Activated CD4-positive, alpha-beta memory T cell treated with anti-CD3 and anti-CD28 coated beads, Interleukin-2, amount 10 ng/mL, durations not matched to agents 7 days and 5 days (primary cell): ENCODE measurements at places on chromosomes 16 and 17. TPM values are rescaled to one million over a fixed set of nuclear protein-coding genes. Genes with fewer than 3 reads are reported as not detected.
A peak's percentile ranks its signal among the peaks of the same experiment; 100 is the strongest.

- H3K4me1 ChIP-seq, result no peaks in the 10 kb centered on the region
- H3K4me3 ChIP-seq, result no peak overlapping the region
- H3K36me3 ChIP-seq, result no peaks in the 10 kb centered on the region
- H3K27me3 ChIP-seq, result no peaks in the 10 kb centered on the region
These were observed 46.4 kb downstream of the GDPD1 start for GRCh38 chr17:59266745-59267144.

- H3K4me1 ChIP-seq, result no peaks in the 10 kb centered on the region
These were observed 61.9 kb downstream of the BANP start for GRCh38 chr16:88013091-88013609.

GRCh38 chr16:26335236-26335853 is 643.6 kb downstream of the HS3ST4 start:
- H3K4me3 ChIP-seq, result no peak overlapping the region
- H3K27ac ChIP-seq, result no peak overlapping the region
- H3K4me1 ChIP-seq, result no peaks in the 10 kb centered on the region
- H3K36me3 ChIP-seq, result no peaks in the 10 kb centered on the region
- no peak for DNase-seq

DHRS7C gene
- total RNA-seq, result not detected

GRCh38 chr17:42055496-42055895 is 5.1 kb upstream of the C17orf113 start:
- no peak overlapping the region for H3K4me3 ChIP-seq
- DNase-seq, result no peak
- H3K4me1 ChIP-seq, result peaks cover 5% of the 10 kb centered on the region
- H3K36me3 ChIP-seq, result no peaks in the 10 kb centered on the region
- H3K27ac ChIP-seq, result no peak overlapping the region

- H3K4me3 ChIP-seq, result no peak overlapping the region
- H3K36me3 ChIP-seq, result peaks cover 14% of the 10 kb centered on the region
- no peak overlapping the region for H3K27ac ChIP-seq
These were observed 116.1 kb upstream of the METRNL start for GRCh38 chr17:82963104-82963950.

DNA sequence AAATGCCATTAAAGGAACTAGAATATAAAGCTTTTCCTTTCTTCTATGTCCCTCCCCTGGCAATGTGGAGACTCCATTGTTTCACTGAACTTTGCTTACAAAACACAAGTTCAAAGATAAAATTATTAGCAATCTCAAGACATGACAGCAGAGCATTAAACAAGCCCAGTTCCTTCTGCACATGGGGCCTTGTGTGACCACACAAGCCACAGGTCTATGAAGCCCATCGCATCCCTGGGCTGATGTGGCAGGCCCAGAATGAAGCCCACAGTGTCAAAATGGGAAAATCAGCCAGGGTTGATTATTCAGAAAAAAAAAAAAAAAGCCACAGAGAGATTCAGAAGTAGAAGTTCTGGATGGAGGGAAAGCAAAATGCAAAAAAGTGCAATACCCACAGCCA is 12.9 kb upstream of the SLC39A11 start:
- DNase-seq, result no peak
- H3K4me3 ChIP-seq, result no peak overlapping the region
- H3K27ac ChIP-seq, result no peak overlapping the region
- H3K27me3 ChIP-seq, result peaks cover 1% of the 10 kb centered on the region
- H3K36me3 ChIP-seq, result no peaks in the 10 kb centered on the region
- H3K4me1 ChIP-seq, result no peaks in the 10 kb centered on the region

DNA sequence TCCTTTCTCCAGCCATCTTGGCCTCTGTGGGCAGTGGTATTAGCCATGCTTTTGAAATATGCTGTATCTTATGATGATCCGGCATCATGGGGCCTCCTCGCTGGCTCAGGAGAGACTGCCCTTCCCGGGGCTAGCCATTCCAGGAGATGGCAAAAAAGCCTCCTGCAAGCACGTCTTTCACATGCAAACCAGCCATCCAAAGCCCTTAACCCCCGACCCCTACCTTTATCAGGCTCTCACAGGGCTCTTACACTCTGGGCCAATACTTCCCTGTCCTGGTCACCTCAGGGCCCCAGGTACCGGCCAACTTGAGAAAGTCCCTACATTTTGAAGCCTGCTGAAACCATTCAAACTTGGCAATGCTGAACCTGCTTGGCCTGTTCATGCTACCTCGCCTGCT is 36.4 kb downstream of the MYH13 start:
- no peaks in the 10 kb centered on the region for H3K27me3 ChIP-seq
- H3K27ac ChIP-seq, result no peak overlapping the region
- no peak overlapping the region for H3K4me3 ChIP-seq

ASGR2 gene
- total RNA-seq, result not detected

MT1A gene
- not detected for total RNA-seq

NLRC3 gene
- total RNA-seq, result 97.8 TPM

KRT35 gene
- total RNA-seq, result not detected

SLC9A5 gene
- total RNA-seq, result 2.2 TPM

DNA sequence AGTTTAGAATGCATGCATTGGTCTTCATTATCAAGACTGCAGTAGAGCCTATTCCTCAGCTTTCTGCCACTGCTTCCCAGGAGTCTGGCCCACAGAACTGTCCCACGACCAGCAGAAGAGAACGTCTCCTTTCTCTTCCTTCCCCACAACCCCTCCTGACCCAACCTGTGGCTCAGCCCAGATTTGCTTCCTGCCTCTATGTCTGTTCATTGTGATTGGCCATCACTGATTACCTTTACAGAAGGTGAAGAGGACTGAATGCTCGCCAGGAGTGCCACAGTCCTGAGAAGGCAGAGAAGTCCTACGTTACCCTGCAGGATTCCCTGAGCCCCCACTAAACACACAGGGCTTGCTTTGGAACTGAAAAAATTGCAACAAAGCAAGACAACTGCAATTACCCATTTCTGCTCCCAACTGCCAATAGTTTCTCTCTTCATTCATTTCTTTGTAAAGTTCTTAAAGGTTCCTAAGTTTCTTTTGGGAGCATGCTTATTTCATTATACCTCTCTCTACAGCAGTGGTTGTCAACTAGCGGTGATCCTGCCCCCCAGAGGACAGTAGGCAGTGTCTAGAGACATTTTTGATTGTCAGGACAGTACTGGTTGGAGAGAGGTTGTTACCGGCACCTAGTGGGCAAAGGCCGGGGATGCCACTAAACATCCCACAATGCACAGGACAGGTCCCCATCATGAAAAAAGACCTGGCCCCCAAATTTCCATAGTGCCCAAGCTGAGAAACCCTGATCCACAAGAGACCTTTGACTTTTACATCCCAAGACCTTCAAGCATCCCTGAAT is 4.5 kb upstream of the NAT9 start:
- no peaks in the 10 kb centered on the region for H3K27me3 ChIP-seq
- peak overlapping the region; percentile 65 for H3K4me3 ChIP-seq

HASPIN gene
- total RNA-seq, result 25.2 TPM

- peaks cover 40% of the 10 kb centered on the region for H3K4me1 ChIP-seq
- H3K27me3 ChIP-seq, result peaks cover 53% of the 10 kb centered on the region
- peaks cover 9% of the 10 kb centered on the region for H3K36me3 ChIP-seq
- no peak overlapping the region for H3K27ac ChIP-seq
These were observed 974 bp downstream of the GALR2 start for GRCh38 chr17:76075364-76076145.

UNC119 gene
- total RNA-seq, result 46.2 TPM

DNA sequence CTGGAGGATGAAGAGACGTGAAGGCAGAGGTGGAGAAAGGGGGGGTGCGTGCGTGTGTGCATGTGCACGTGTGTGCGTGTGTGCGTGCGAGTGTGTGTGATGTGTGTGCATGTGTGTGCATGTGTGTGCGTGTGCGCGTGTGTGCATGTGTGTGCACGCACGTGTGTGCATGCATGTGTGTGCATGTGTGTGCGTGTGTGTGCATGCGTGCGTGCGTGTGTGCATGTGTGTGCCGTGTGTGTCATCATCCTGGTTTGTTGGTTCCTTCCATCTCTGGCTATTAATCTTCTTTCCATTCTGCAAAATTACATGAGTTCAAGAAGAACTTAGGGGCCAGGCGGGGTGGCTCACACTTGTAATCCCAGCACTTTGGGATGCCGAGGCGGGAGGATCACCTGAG is 17.0 kb upstream of the RPL38 start:
- H3K4me1 ChIP-seq, result no peaks in the 10 kb centered on the region
- no peaks in the 10 kb centered on the region for H3K36me3 ChIP-seq
- no peak overlapping the region for H3K27ac ChIP-seq

- peaks cover 24% of the 10 kb centered on the region for H3K4me1 ChIP-seq
- H3K4me3 ChIP-seq, result no peak overlapping the region
- peaks cover 38% of the 10 kb centered on the region for H3K27me3 ChIP-seq
- no peaks in the 10 kb centered on the region for H3K36me3 ChIP-seq
These were observed 1.6 kb upstream of the KREMEN2 start for GRCh38 chr16:2962334-2963073.

GRCh38 chr17:78619334-78619733 is 42.1 kb upstream of the DNAH17 start:
- no peaks in the 10 kb centered on the region for H3K36me3 ChIP-seq
- H3K4me3 ChIP-seq, result no peak overlapping the region
- no peaks in the 10 kb centered on the region for H3K4me1 ChIP-seq
- DNase-seq, result no peak
- no peak overlapping the region for H3K27ac ChIP-seq

OR4D2 gene
- total RNA-seq, result not detected

GRCh38 chr17:49260011-49260816 is 29.6 kb upstream of the PHOSPHO1 start:
- H3K27me3 ChIP-seq, result peaks cover 3% of the 10 kb centered on the region
- no peaks in the 10 kb centered on the region for H3K36me3 ChIP-seq
- H3K4me1 ChIP-seq, result peaks cover 13% of the 10 kb centered on the region
- H3K27ac ChIP-seq, result no peak overlapping the region

DNA sequence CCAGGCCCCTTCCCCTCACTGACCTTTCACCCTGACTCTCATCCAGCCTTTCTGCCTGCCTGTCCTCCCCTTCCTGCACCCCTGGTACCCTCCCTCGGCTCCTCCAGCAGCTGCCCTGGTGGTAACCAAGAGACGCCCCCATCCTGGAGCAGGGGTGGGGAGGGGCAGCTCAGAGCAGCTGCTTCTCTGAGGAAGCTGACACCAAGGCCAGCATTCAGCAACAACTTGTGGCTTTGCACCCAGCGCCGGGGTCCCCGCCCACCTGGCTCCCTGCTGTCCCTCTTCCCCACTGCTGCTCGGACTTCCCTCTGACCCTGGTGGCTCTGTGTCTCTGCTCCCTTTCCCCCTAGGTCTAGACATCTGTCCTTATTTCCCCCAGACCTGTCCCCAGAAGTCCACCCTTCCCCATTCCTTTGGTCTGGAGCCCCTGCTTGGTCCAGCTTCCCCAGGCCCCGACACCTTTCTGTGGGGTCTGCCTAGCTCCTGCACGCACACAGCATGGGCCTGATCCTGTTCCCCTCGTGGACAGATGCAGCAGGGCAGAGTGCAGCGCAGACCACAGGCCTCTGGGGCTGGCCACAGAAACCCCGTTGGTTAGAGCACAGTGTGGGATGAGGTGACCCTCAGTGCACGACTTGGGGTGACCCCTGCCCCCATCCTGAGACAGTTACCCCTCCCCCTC is 1.2 kb upstream of the ATP2A1 start:
- peaks cover 6% of the 10 kb centered on the region for H3K27me3 ChIP-seq
- peaks cover 12% of the 10 kb centered on the region for H3K36me3 ChIP-seq
- H3K4me3 ChIP-seq, result no peak overlapping the region
- no peak for DNase-seq

DNA sequence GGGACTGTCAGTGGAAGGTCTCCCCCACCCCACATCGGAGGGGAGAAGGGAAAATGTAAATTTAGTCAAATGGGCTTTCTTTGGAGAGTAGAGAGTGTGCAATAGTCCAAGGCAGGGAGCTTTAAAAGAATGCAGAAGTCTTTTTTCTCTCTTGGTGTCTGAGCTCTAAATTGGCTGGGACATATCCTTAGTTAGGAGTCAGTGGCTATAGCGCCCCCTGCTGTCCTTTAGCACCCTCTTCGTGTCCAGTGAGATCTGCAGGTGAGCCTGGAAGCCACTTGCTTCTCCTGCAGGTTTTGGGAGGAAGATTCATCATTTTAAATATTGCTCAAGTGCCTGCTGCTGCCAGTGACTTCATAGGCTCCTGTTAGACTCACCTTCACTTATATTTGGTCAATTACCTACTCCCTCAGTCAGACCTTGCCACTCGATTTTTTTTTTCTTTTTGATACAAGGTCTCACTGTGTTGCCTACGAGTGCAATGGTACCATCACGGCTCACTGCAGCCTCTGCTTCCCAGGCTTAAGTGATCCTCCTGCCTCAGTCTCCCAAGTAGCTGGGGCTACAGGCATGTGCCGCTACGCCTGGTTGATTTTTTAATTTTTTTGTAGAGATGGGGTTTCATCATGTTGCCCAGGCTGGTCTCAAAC is 174.8 kb downstream of the PRKCB start:
- H3K4me3 ChIP-seq, result no peak overlapping the region
- H3K36me3 ChIP-seq, result peaks cover 5% of the 10 kb centered on the region
- DNase-seq, result peak; percentile 83
- no peaks in the 10 kb centered on the region for H3K27me3 ChIP-seq

GRCh38 chr17:67555855-67556254 is 161.9 kb upstream of the NOL11 start:
- no peak overlapping the region for H3K27ac ChIP-seq
- no peaks in the 10 kb centered on the region for H3K4me1 ChIP-seq
- peaks cover 6% of the 10 kb centered on the region for H3K36me3 ChIP-seq
- H3K4me3 ChIP-seq, result no peak overlapping the region
- no peak for DNase-seq

GRCh38 chr16:73883841-73884240 is 412.8 kb upstream of the PSMD7 start:
- DNase-seq, result no peak
- H3K4me3 ChIP-seq, result no peak overlapping the region
- H3K4me1 ChIP-seq, result no peaks in the 10 kb centered on the region
- no peaks in the 10 kb centered on the region for H3K36me3 ChIP-seq

PRR29 gene
- 12.0 TPM for total RNA-seq

- no peak overlapping the region for H3K27ac ChIP-seq
- H3K36me3 ChIP-seq, result no peaks in the 10 kb centered on the region
- no peak for DNase-seq
- peaks cover 2% of the 10 kb centered on the region for H3K27me3 ChIP-seq
These were observed 72.8 kb downstream of the AMFR start for GRCh38 chr16:56352351-56353053.

- H3K4me1 ChIP-seq, result no peaks in the 10 kb centered on the region
- DNase-seq, result no peak
- H3K27ac ChIP-seq, result no peak overlapping the region
- H3K27me3 ChIP-seq, result no peaks in the 10 kb centered on the region
- H3K36me3 ChIP-seq, result peaks cover 19% of the 10 kb centered on the region
These were observed 42.2 kb downstream of the TIMM22 start for GRCh38 chr17:1039123-1039507.

DNA sequence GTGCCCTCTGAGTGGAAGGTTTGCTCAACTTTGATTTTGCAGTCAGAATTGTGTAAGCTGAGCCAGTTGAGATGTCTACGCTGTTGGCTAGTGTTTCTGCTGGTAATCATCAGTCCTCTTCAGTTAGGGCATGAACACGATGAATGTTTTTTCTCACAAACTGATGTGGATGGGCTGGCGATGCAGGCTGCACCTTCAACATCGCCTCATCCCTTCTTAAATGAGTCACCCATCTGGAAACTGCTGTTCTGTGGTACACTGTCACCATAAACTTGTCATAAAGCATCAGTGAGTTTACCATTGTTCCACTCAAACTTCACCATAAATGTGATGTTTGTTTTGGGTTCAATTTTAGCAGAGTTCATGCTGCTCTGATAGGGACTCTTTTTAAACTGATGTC is 8.4 kb downstream of the C16orf95 start:
- H3K4me3 ChIP-seq, result no peak overlapping the region
- no peak overlapping the region for H3K27ac ChIP-seq
- peaks cover 20% of the 10 kb centered on the region for H3K4me1 ChIP-seq
- peaks cover 5% of the 10 kb centered on the region for H3K36me3 ChIP-seq
- no peaks in the 10 kb centered on the region for H3K27me3 ChIP-seq

RAB34 gene
- total RNA-seq, result 6.5 TPM

- peaks cover 10% of the 10 kb centered on the region for H3K27me3 ChIP-seq
- H3K27ac ChIP-seq, result no peak overlapping the region
- H3K4me1 ChIP-seq, result peaks cover 1% of the 10 kb centered on the region
- H3K4me3 ChIP-seq, result no peak overlapping the region
- DNase-seq, result no peak
- no peaks in the 10 kb centered on the region for H3K36me3 ChIP-seq
These were observed 49.3 kb upstream of the JPH3 start for GRCh38 chr16:87552772-87553573.
